ENCODE measurements at places on chromosomes 1 and 21.

GRCh38 chr21:42391297-42391696 lies 4.6 kb downstream of the TMPRSS3 start:
- DNase-seq = no peak

GRCh38 chr1:26858891-26859640 lies 3.9 kb upstream of the SFN start:
- DNase-seq = no peak

DNA sequence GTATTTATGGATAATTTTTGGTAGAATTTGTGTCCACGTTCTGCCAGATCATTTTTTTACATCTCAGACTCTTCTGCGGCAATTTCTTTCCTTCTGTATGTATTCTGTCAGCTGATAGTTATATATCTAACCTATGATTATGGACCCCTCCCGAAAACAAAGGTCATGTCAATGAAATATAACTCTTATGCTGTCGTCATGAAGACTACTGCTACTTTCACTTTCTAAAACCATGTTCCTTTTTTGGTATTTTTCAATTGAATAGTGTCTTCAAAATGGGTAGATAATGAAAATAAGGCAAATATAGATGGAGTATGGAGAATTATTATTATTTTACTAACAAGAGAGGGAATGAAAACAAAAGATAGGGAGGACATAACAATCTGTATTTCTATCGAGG lies 3.2 kb downstream of the ANGPTL1 start:
- no peak for DNase-seq

GRCh38 chr1:11571906-11572616 lies 82.2 kb downstream of the FBXO2 start:
- no peak for DNase-seq

GRCh38 chr1:200173097-200173618 lies 145.6 kb downstream of the NR5A2 start:
- no peak for DNase-seq

DNA sequence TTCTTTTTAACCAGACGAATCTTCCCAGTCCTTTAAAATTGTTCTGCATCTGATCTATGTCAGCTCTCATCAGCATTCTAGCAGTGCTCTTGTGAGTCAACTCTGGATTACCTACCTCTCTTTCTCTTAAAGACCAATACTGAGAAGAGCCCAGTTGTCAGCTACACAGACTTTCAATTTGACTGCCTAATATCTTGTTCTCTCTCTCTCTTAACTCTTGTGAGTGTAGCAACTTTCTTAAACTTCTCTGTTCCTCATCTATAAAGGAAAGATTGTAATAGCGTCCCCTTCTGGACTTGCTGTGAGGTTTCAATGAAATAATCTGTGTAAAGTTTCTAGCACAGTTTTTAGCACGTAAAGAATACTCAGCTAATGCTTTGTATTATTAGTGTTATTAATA lies 499.3 kb upstream of the ADAMTS5 start:
- DNase-seq = no peak

Data from activated CD4-positive, CD25-positive, alpha-beta regulatory T cell treated with anti-CD3 and anti-CD28 coated beads, Interleukin-2, amount 50 U/mL, for 72 hours (primary cell).